ENCODE measurements at places on chromosomes 16 and 17.

DNA sequence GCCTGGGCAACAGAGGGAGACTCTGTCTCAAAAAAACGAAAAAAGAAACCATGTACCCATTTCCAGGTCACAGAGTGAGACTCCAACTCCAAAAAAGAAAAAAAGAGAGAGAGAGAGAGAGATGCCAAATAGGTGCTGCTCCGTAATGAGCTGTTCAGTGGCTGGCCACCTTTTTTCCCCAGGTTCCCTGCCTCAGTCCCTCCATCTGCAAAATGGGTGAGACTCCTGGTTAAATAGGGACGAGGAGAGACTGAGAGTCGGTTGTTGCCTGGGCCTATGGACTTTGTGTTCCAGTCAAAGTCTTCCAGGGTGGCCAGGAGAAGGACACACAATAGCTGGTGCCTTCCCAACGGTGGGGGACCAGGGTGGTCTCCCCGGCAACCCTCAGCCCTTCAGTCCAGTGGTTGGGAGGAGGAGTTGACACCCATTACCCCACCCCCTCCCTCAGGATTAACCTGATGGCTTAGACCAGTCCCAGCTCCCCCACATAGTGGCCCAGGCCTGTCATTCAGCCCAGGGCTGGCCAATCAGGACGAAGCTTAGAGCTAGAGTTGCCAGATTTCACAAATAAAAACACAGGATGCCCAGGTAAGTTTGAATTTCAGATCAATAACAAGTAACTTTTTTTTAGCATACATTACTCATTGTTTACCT lies 258.2 kb downstream of the PARN start:
- DNase-seq = no peak

DNA sequence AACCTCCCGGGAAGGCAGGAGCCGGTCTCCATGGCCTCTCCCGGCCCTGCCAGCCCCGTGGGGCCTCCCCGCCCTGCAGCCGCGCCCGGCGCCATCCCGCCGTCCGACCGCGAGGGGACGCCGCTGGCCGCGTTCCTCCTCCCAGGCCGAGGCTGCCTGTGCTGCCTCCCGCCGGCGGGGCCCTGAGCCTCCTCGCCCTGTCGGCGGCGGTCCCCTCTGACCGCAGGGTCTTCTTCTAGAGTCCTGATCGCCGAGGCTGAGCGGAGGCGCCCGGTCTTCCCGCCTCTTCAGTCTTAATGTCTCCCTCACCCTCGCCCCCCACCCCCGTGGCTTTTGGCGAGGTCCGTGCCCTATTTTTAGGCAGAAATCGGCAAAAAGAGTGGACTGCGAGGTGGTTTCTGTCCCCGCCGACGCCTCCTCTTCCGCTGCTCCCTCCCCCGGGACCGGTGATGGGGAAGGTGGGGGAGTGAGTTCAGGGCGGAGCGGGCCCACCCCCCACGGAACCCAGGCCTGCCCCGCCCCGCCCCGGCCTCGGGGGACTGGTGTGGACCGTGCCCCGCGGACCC lies 794 bp upstream of the CPNE7 start:
- peak; percentile 75 for DNase-seq

- DNase-seq = no peak
Measured at GRCh38 chr16:81424771-81425170, 19.8 kb upstream of the CMIP start.

DNA sequence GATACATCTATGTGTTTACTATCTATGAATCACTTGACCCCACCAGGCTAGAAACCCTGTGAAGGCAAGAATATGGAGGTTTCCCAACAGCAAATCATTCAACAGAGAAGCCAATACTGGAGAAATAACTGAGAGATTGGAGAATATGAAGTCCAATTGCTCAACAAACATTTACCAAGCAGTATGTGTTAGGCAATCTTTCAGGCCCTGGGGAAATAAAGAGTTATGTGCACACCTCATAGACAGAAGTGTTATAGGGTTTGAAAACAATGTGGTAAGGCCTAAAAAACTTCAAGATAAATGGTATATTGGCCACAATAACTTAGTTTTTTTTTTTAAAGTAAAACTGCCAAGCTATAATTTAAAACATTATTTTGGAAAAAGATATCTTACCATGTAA lies 1245.8 kb downstream of the CDH11 start:
- DNase-seq = no peak

- DNase-seq = peak; percentile 97
Measured at GRCh38 chr16:88770461-88771293, 14.3 kb downstream of the PIEZO1 start.

- DNase-seq = peak; percentile 63
Measured at GRCh38 chr16:11005611-11005975, 61.2 kb downstream of the CLEC16A start.

DNA sequence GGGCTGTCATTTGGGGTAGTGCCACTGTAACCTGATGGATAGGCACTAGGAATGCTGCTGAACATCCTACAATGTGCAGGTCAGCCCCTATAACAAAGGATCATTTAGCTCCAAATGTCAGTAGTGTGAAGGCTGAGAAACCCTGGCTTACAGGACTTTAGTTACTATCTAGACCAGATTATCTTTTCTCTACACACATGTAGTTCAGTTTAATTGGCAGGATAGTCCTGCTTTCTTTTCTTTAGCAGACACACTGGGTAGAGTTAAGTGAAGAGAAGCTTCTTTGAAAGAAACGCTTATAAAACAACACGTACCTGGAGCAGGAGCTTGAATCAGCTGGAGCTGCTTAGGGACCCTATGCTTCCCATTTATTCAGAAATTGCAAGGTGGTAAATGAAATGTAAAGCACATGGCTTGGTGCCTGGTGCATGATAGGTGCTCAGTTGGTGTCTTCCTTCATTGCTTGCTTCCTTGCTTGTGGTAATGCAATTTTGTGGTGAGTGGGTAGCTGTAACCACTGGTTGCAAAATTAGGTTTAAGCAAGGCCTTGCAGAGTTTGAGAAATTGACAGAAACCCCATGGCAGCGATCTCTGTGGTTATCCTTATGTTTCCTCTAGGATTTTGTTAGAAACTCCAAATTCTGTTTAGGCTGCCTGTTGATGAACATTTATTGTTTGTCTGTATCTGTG lies 9.4 kb downstream of the METTL9 start:
- no peak for DNase-seq

DNA sequence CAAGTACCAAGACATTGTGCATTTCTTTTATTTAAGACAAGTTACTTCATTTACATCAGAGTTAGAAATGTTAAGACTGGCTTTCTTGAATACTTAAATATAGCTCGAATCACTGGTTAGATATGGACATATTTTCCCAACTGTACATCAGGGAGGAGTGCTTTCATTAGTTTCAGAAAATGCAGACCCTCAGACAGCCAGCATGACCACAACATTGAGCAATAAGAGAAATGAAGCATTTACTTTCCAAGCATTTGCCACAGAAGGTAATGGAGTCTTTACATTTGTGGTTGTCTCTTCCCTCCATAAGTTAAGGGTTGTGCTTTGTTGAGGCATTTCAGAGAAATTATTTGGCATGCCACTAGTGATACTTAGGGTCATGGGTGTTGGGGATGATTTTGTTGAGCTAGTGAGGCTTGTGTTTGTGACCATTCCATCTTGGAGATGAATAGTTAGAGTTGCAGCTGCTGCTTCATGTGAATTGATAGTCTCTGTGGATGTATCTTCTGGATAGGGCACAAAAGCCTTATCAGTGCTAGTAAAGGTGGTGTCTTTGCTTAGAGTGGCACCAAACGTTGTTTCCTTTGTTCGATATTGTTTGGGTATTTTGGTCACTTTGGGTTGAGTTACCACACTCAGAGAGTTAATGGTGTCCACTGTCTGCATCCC lies 2.1 kb downstream of the OMG start:
- peak; percentile 45 for DNase-seq

GRCh38 chr16:1193825-1194581 lies 31.1 kb downstream of the TPSG1 start:
- DNase-seq = no peak

- DNase-seq = peak; percentile 97
Measured at GRCh38 chr17:76872221-76872873, 4.1 kb downstream of the MGAT5B start.

GRCh38 chr16:68902003-68902968 lies 59.0 kb downstream of the TANGO6 start:
- peak; percentile 67 for DNase-seq

- no peak for DNase-seq
Measured at GRCh38 chr16:9153502-9153864, 62.0 kb downstream of the HAPSTR1 start.

GRCh38 chr17:28811651-28812090 lies 30.9 kb downstream of the FAM222B start:
- peak; percentile 30 for DNase-seq

DNA sequence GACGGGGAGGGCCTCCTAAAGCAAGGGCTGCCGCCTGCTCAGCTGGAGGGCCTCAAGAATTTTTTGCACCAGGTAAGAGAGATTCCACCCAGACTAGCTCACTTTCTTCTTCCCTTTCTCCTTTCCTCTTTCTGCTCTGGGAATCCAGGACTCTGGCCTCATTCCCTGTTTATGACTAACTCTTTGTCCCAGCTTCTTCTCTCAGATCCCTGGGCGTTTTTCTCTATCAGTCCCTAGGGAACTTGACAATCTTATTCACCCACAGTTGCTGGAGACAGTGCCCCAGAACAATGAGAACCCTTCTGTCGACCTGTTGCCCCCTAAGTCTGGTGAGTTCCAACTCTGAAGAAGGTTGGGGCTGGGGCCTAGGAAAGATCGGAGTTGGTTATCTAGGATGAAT lies 15.6 kb downstream of the CNTROB start:
- DNase-seq = no peak

GRCh38 chr16:67194260-67194659 lies 2.3 kb downstream of the E2F4 start:
- DNase-seq = no peak

DNA sequence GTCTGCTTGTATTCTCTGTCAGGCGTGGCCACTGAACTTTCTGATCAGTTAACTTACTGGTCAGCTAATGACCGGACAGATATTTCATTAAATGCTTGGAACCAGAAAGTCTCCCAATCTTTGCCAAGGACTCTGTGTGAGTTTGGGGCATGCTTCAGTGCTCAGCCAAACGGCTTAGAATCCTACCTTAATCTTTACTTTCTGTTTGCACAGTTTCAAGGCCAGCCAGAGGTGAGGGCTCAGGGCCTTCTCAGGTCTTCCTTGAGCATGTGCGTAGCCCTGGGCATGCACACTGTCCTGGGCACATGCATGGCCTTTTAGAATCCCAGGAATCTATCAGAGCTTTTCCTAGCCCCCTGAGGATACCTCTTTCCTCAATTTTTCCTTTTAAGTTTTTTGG lies 230.1 kb downstream of the RAB11FIP4 start:
- no peak for DNase-seq

GRCh38 chr16:50910736-50911100 lies 168.8 kb downstream of the CYLD start:
- DNase-seq = no peak

GRCh38 chr16:6032438-6032837 lies 934.8 kb upstream of the EEF2KMT start:
- no peak for DNase-seq

DNA sequence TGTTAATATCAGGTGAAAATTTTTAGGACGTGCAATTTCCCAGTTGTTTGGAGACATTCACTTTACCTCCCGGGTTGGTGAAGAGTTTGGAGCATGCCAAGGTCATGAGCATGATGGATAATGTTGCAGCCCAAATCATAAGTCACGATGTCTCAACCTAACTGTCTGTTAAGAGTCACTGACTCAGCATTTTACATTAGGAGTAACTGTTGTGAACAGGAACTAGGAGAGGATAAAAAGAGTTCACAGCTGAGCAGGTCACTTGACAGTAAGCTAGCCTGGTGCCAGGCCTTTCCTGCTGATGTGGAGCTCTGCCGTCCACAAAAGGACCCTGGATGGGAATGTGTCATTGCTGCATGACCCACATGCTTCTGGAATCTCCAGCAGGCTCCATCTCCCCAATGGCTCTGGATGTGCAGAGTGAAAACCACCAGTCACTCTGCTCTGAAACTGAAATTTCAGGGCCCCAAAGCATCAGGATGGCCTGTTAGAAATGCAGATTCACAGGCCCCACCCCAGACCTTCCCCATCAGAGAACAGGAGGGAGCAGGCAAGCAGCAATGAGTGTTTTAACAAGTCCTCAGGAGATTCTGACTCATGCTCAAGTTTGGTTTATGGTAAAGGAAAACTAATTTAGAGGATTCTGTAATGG lies 371.6 kb upstream of the MAF start:
- peak; percentile 2 for DNase-seq

DNA sequence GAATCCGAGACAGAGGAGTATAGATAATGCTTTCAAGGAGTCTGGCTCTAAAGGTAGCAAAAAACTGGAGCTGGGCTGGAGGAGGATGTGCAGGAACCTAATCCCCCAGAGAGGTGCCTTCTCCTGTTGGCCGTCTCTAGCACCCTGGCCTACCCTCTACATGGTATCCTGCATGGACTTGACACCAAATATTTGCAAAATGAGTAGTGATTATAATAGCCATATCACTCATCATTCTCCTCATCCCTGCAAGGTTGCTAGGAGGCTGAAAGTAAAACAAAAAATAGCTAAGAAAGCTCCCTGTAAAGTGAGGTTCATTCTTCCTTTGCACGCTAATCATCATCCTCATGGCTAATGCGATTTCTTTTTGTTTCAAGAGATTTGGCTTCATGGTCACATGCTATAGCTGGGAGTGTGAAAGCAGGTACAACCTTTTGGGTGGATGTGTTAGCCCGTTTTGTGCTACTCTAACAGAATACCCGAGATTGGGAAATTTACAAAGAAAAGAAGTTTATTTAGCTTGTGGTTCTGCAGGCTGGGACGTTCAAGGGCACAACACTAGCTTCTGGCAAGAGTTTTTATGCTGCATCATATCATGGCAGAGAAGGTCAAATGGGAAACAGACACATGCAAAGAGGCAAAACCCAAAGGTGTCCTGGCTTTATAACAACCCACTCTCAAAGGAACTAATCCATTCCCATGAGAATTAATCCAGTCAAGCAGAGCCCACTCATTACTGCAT lies 27.1 kb upstream of the CIITA start:
- no peak for DNase-seq

DNA sequence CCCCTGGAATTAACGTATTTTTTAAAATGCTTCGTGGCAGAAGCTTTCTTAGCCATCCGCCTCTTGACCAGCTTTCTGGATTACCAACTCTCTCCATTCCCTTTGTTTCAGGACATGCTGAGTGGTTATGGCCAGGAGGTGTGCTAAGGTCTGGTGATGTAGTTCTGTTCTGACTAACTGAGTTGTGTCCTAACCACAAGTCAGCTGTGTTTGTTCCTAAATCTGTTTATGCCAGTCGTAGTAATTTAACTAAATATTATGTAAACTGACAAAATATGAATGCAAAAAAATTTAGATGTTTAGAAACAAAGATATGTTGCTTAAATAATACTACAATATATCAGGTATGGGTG lies 61.6 kb downstream of the MRTFB start:
- peak; percentile 23 for DNase-seq

- DNase-seq = peak; percentile 41
Measured at GRCh38 chr16:74740795-74741304, 33.8 kb downstream of the FA2H start.

GRCh38 chr17:65797809-65798208 lies 236.4 kb upstream of the AXIN2 start:
- DNase-seq = peak; percentile 7

GRCh38 chr16:2814551-2815298 lies 2.3 kb upstream of the PRSS21 start:
- no peak for DNase-seq

Data from fibroblast of lung (primary cell).